ENCODE measurements at places on chromosomes 6 and 20.

- no peak for DNase-seq
These were observed 37.7 kb downstream of the PEX7 start for GRCh38 chr6:136860043-136860442.

DNA sequence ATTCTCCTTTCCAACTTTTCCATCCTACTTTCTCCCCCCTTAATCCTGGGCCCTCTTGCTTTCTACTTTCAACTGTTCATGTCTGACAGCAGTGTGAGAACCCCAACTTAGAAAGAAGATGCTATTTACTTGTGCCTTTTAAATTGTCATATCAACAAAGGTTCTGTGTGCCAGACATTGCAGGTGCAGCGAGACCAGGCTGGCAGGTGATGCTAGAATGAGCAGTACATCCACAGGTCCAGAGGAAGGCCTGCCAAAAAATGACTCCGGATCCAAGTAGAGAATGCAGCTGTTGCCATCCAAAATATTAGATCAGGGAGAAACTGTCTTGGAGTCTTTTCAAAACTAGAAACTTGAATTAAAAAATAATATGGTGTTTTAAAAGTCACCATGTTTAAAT, 510.5 kb downstream of the LMBRD1 start:
- DNase-seq = no peak

DNA sequence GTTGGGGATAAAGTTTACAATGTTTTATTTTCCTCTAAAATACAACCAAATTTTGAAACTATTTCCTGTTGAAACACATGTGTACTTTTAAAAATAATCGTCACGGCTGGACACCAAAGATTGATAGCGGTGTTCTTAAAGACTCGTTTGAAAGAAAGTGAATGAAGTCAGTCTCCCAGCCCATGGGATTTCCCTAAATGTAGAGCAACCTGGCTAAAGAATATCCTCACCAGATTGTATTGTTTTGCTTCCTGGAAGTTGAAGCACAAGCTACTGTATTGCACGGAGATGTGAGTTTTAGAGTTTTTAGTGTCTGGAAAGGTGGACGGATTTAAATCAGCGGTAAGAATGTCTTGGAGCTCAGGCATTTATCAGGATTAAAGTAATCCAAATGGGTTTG, 189.5 kb downstream of the THBS2 start:
- no peak for DNase-seq

- no peak for DNase-seq
These were observed 9.2 kb upstream of the ZNF318 start for GRCh38 chr6:43378631-43379030.

DNA sequence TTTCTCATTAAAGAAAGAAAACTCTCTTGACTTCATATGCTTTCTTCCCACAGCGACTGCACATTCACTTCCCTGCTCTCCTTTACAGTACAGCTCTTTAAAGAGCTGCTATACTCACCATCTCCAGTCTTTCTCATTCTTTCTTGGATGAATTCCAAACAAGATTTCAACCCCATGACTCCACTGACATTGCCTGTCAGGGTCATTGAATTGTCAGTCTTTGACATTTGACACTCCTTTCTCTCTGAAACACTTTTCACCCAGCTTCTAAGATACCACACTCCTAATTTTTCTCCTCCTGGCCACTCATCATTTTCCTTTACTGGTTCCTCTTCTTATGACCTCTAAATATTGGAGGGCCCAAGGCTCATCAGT, 811 bp upstream of the ARMH2 start:
- no peak for DNase-seq

DNA sequence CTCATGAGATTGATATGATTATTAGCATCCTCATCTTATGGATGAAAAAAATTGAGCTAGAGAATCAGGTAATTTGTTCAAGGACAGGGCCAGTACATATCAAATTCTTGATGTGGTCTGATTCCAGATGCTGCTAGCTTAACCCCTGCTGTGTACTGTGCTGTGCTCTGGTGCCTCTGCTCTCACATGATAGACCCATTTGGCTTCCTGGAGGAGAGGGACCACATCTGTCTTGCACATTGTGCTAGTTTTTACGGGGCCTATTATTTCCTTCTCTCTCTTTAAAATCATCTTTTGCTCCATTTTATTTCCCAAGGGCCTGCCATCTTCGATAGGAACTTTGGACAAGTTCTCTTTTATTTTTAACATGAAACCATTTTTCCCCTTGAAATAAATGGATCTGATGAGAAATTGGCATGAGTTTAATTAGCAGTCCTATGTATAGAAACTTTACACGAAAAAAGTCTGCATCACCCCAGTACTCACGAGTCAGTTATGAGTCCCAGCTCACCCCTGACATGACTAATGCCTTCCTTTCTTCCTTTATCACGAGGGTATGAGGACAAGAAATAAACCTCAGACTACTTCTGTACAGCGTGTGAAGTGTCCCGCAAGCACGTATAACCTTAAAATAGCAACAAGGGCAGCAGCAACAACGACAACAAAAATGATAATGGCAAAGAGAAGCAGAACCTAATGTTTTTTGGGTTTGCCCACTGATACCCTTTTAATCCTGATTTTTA, 26.5 kb downstream of the CD109 start:
- no peak for DNase-seq

GRCh38 chr6:165689699-165690098, 26.7 kb upstream of the PDE10A start:
- no peak for DNase-seq

DNA sequence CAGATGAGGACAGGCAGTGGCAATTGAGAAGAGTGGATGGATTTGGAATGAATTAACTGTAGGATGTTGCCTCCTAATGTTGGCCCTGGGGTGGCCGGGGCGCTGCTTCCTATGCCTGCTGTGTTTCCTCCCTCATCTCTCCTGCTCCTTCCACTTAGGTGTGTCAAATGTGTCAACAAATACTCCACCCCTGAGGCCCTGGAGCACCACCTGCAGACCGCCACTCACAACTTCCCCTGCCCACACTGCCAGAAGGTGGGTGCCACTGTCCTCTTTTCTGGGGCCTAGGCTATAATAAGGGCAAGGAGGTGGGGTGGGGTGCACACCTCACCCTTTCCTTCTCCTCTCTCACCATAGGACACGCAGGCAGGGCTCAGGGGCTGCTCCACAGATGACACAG, 30.0 kb upstream of the CHMP4B start:
- DNase-seq = no peak

GRCh38 chr6:126376682-126377081, 36.8 kb downstream of the CENPW start:
- DNase-seq = no peak
